ENCODE measurements at places on chromosomes 6 and 20.

- DNase-seq = no peak
Observed at GRCh38 chr6:83044091-83044768, 21.4 kb downstream of the UBE3D start.

- no peak for DNase-seq
Observed at GRCh38 chr6:151179321-151179720, 60.4 kb upstream of the AKAP12 start.

DNA sequence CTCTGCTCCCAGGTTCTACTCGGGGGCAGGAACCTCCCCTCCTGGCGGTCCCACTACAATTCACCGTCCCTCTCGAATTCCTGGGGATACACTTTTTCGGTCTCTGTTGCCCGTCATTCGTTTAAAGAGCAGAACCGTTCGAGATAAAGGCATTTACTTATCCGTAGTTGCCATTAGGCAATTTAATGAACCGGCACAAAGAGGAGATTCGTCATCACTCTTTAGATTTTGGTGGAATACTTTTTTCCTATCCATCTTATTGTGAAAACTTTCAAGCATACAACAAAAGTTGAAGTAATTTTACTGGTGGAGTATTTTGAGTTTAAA lies 1.2 kb upstream of the CD24 start:
- DNase-seq = no peak

DNA sequence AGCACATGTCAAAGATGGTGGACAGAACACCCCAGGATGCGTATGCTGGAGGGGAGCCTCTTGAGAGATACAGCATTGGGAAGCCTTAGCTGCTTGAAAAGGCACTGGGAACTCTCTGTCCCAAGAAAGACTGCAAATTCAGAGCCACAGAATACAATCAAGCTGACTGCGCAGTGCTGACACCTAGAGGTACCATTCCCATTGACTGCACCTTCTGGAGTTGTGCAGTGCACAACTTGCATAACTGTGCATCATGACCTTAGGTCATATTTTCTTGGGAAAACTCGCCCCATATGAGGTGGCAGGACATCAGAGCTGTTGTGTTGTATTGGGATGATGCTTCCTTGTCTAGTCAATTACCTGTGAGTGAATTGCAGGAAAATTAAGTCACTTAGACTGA lies 646.5 kb upstream of the NOX3 start:
- no peak for DNase-seq

DNA sequence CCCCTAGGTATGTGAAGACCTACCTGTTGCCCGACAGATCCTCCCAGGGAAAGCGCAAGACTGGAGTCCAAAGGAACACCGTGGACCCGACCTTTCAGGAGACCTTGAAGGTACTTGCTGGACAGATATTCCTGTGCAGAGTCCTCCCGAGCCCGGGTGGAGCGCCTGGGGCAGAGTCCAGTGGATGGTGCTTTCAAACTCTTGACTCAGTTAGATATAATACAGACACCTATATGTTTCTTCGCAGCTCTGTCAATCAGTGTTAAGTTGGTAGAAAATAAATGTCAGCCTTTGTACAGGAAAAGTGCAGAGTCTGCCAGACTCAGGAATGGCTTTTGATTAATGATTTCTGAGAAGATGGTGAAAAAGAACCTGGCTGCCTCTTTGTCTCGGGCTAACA lies 67.2 kb downstream of the EZR start:
- DNase-seq = no peak

GRCh38 chr6:146543211-146543939 lies at the start of gene RAB32:
TSS of gene RAB32 (plus strand) at chr6:146543833. CDS start at chr6:146543872, 39 bp downstream.
- peak; percentile 4 for DNase-seq

- DNase-seq = no peak
Observed at GRCh38 chr20:38885357-38885756, 40.9 kb upstream of the FAM83D start.

GRCh38 chr6:31336896-31337496 lies 20.0 kb downstream of the HLA-B start:
- no peak for DNase-seq

DNA sequence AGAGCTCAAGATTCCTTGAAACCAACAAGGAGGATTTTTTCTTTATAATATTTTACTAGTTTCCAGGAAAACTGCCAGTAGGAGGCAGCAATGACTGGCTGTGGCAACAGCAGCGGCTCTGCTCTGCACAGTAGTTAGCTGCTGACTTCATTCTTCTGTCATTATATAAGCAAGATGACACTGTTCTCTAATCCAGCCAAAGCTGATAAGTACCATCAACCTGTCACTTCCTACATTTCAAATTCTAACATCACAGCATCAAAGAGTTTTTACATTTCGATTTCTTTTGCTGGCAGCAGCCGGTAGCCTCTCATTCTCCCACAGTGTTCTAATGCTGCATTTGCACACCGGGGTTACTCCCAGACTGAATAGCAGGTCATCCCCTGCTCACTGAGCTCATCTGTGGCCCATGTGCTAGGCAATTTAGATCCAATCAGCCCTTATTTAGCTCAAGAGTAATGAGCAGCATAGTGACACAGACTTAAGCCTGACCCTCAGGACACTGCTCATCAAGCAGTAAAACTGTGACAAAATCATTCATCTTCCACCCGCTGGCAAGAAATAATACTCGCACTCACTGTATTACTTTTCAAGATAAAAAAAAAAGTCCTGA lies 67.8 kb downstream of the MMS22L start:
- DNase-seq = no peak

GRCh38 chr20:25082498-25082873 lies 545 bp upstream of the VSX1 start:
- no peak for DNase-seq

- peak; percentile 77 for DNase-seq
Observed at GRCh38 chr6:14144678-14145113, 27.1 kb downstream of the CD83 start.

DNA sequence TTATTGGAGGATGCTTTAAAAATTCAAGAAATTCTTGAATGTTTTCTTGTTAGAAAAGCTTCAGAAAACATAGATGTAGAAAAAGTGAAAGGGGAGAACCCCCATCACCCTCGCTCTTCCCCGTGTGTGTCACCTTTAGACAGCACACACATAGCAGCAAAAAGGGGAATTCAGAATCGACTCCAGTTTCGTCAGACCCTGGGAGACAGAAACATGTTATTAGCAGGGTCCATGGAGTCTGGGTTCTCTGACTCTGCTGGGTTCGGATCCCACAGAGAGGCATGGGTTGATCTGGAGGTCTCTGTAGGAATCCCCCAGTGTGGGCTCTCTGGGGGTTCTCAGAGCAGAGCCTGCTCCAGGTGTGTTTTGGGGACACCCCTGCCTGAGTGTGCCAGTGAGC lies 43.7 kb downstream of the ARHGAP40 start:
- DNase-seq = no peak

DNA sequence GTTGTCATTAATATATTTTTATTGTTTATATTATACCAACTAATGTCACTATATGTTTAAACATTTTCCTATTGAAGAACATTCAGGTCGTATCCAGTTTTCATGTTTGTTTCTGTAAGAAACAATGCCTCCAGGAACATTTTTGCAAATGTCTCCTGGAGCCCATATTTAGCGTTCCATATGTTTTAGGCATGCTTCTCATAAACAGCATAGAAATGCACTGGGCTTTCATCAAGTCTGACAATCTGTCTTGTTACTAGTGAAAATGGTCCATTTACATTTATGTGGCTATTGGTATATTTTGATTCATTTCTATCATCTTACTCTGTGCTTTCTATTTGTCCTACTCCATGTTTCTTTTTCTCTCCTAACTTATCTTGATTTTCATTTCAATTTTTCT lies 431.7 kb downstream of the TFAP2A start:
- DNase-seq = no peak

DNA sequence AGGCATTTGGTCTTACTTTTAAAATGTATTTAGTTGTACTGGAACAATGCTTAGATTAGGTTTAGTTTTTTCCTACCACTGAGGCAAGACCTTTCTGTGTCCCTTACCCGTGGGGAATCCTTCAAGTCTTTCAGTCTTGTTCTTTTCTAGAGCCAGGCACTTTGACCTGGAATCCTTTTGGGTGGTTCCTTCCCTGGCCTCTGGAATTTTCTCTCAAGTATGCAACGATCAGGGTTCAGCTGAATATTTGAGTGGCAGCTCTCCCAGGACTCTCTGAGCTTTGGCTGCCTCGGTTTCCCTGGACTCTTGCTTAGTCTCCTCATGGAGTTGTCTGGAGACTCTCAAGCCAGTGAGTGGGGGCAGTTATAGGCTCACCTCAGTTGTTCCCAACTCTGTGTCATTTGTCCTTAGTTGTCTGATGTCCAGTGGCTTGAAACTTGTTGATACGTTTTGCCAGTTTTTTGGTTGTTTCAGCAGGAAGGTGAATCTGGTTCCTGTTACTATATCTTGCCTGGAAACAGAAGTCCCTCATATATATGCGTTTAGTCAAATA lies 118.1 kb downstream of the QKI start:
- no peak for DNase-seq

DNA sequence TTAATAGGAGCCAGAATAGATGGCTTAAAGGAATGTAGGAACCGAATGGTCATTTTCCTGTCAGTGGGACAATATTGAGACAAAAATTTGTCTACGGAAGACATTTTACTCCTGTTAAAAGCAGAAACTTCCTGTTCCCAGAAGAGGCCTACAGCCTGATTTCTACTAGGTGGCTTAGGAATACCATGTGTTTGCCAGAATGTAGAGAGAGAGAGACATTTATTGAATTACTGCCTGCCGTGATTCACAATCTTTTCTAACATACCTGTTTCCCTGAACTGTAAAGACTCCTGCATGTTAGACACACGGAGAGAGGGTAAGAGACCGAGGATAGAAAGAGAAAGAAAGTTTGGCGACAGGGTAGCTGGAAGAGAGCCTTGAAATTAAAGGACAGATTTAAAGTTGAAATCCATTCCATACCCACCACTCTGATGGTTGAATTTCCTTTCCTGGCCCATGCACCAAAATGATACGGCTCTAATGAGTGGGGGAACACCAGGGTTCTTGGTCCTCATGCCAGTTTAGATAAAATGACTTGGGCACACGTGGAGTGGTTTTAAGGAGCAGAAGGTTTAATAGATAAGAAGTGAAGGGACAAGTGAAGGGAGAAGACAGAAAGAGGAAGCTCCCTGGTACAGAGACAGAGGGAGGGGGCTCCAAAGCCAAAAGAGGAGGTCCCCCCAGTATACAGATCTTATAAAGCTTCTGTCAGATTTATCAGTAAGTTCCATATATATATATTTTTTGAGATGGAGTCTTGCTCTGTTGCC lies 22.5 kb downstream of the NCOA3 start:
- no peak for DNase-seq

GRCh38 chr6:120407696-120408095 lies 926.6 kb downstream of the TBC1D32 start:
- DNase-seq = no peak

- DNase-seq = no peak
Observed at GRCh38 chr6:12033770-12034169, 21.7 kb downstream of the HIVEP1 start.

GRCh38 chr6:73340048-73340447 lies 14.0 kb downstream of the DPPA5 start:
- DNase-seq = no peak

DNA sequence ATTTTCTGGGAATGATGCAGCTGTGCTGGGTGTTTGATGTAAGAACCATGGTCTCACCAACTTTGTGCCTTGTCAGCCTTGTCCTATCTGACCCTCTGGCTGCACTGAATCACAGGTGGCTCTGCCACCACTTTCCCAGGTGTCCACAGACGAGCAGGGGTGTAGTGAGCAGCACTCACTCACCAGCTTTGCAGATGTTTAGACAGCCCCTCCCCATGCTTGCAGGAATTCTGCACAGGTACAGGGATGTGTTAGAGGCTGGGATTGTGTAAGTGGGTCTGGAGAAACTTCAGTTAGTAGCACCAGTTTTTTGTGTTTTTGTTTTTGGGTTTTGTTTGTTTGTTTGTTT lies 88.2 kb upstream of the NAA20 start:
- DNase-seq = no peak

GRCh38 chr6:42339991-42340401 lies 111.7 kb downstream of the TRERF1 start:
- DNase-seq = no peak

GRCh38 chr6:17914651-17915050 lies 72.8 kb downstream of the KIF13A start:
- DNase-seq = no peak

DNA sequence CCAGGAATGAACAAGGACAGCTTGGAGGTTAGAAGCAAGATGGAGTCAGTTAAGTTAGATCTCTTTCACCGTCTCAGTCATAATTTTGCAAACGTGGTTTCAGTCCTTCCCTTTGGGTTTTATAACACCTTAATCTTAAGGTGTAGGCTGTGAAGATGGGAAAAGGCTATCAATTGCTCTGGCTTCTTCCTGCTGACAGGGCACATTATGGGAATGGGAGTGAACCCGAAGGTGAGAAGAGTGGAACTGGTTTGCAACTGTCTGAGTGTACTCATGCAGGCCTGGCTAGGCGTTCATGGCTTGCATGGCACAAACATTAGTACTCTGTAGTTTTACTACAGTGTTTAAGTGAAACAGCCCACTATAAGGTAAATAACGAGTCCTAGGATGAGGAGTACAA lies 9.4 kb downstream of the TAF8 start:
- no peak for DNase-seq

DNA sequence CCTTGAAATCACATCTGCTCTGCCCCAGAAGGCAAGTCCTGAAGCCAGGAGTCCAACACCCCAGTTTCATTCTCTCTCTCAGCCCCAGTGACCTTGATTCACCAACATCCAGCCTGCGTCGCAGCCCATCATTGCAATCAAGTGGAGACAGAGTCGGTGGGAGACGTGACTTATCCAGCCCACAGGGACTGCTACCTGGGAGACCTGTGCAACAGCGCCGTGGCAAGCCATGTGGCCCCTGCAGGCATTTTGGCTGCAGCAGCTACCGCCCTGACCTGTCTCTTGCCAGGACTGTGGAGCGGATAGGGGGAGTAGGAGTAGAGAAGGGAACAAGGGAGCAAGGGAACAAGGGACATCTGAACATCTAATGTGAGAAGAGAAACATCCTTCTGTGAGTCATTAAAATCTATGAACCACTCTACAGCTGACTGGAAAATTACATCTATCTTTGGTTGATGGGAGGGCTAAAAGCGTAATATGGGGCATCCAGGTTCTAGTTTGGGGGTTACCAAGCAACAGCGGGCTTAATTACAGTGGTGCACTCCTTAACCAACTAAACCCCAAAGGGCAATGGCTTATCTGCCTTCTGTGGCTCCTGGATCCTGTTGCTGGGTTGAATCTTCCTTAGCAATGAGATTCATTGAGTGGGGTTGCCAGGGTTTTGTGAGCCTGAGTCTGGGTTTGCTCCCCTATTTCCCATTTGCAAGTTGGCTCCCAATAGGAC lies 2.5 kb downstream of the LY6G6D start:
- no peak for DNase-seq

- DNase-seq = no peak
Observed at GRCh38 chr6:12196326-12196936, 93.7 kb upstream of the EDN1 start.

Measured in stimulated activated CD4-positive, alpha-beta T cell treated with anti-CD3 and anti-CD28 coated beads, Interleukin-2, amount 100 ng/mL, for 48 hours (primary cell).